ENCODE measurements at places on chromosomes 7 and 10.

DNA sequence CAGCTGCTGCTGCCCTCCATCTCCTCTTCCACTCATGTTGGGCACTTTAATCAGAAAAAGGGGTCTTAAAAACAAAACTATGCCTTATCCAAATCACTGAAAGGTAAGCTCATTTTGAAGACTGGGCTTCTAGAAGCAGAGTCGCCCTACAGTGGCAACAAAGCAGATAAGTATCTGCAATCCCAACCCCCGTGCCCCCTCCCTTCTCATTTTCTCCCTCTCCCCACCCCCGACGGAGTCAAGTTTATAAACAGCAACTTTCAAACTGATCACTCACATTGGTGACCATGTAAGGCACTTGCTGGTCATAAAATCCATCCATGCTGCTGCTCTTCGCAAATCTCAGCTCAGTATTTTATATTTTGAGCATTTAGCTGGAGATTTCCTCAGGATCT lies 738 bp downstream of the ETV1 start:
- no peak for DNase-seq

DNA sequence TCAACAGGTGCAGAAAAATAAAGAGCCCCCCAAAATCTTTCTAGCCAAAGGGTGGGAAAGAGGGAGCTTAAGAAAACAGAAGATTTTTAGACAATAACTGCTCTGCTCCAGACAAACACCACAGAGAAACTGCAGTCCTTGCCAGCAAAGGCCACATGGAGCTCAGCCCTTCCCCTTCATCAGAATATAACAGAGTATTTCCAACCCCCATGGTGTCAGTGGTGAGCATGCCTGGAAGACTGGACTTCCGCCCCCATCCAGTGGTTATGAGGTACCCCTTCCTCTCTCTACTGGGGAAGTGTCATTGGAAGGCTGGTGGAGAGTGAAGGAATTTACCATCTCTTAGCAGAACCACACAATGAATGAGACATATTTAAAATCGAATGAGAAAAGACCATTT lies 1007.3 kb upstream of the CELF2 start:
- no peak for DNase-seq

DNA sequence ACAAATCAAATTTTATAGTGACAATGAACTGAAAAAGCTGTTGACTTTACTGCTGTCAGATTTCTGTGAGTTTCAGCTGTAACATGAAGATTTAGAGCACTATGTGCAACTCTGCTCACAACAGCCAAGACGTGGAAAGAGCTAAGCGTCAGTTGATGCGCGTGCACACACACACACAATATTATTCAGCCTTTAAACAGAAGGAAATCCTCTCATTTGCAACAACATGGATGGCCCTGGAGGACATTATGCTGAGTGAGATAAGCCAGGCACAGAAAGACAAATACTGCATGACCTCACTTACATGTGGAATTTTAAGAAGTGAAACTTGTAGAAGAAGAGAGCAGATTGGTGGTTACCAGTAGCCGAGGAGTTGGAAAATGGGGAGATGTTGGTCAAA lies 82.8 kb upstream of the FRMD4A start:
- DNase-seq = no peak

- no peak for DNase-seq
Observed at GRCh38 chr7:3650844-3651243, 349.8 kb downstream of the SDK1 start.

DNA sequence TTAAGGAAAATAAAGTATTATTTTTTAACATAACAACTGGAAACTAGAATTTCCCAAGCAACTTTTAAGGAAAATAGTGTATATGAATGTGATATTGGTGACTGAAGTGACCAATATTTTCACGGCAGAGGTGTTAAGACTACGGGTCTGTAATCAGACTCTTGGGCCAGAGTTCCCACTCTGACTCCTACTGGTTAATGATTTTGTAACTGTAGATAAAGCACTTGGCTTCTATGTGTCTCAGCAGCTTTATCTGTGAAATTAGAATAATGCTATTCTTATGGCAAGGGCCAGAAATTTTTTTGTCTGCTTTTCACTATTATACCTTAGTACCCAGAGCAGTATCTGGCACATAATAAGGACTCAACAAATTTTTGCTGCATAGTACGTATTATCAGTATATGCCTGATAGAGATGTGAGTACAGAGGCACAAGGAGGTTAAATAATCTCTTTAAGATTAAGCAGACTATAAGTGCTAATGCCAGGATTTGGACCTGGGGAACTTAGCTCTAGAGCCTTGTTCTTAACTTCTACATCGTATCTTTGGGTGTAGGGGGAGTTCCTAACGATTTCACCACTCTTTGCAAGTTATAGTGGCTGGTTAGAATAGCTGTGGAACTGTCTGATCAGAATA lies 186.1 kb upstream of the SLC26A5 start:
- no peak for DNase-seq

- DNase-seq = peak; percentile 56
Observed at GRCh38 chr10:89029785-89030437, 39.3 kb downstream of the FAS start.

GRCh38 chr7:2689343-2689847 lies 1.4 kb downstream of the AMZ1 start:
- no peak for DNase-seq

DNA sequence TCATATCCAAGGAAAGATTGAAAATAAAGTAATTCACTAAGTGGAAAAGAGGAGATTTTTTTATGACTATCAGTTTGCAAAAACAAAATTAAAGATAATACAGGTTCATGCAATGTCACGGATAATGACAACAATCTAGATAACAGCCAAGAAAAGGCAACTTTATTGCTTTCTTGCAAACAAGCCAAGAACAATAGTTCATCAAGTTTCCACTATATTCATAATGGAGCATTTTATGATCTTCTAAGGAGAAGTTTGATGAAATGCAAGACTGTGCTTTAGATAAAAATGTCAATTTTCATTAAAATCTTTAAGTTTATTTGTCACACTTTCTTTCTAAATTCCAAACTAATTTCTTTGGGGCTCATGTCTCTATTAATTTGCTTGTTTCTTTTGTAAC lies 53.9 kb upstream of the NRP1 start:
- DNase-seq = no peak
